Muscle of leg (tissue), 16 donors: ENCODE measurements at places on chromosomes 13 and 19. TPM values are rescaled to one million over a fixed set of nuclear protein-coding genes. Genes with fewer than 3 reads are reported as not detected.

TMEM38A gene
- 86.7 TPM for total RNA-seq

GRK1 gene
- total RNA-seq, result 0.22 TPM

AMER2 gene
- total RNA-seq, result 0.04 TPM

CALR3 gene
- not detected for total RNA-seq

ZNF460 gene
- total RNA-seq, result 56.8 TPM

FAM124A gene
- total RNA-seq, result 2.0 TPM

TMTC4 gene
- total RNA-seq, result 12.7 TPM

BRCA2 gene
- 3.4 TPM for total RNA-seq

C2CD4C gene
- 1.2 TPM for total RNA-seq

CYP4F3 gene
- 0.04 TPM for total RNA-seq

UBE2L5 gene
- total RNA-seq, result 0.18 TPM

GRAMD1A gene
- total RNA-seq, result 16.0 TPM

SYT5 gene
- total RNA-seq, result not detected

MCF2L gene
- 19.2 TPM for total RNA-seq

SCEL gene
- 0.04 TPM for total RNA-seq

CABP5 gene
- total RNA-seq, result not detected

C19orf33 gene
- 0.66 TPM for total RNA-seq
